ENCODE measurements at places on chromosomes 5 and 9.

DNA sequence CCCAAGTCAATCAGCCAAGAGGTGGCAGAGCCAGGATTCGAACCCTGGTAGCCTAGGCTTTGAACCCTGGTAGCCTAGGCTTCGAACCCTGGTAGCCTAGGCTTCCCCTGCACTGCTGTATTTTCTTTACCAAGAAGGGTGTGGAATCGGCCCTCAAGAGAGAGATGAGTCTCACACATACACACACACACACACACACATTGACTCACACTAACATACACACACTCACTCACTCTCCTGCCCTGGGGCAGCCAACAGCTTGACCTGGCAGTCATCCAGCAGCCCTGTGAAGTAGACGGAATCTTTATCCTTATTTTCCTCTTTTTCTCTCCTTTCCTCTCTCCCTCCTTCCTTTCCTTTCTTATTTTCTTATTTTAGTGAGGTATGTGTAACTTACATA lies 55.4 kb upstream of the RPL26L1 start:
- peak; percentile 77 for DNase-seq

DNA sequence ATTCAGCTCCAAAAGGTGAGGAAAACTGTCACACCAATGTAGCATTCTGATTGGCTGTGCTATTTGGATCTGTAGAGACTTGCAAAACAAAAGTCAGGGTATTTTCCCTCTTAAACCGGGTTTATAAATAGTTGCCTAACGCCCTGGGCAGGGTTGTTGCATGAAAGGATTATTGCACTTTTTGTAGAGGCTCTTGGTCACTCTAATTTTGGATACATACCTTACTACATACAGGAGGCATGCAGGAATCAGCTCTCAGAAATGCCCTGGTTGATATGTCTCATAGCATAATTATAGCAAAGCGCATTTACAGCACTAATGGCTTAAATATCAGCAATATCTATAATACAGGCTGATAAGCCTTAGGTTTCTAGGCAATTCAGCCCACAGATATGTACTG lies 200.0 kb upstream of the GDNF start:
- no peak for DNase-seq

DNA sequence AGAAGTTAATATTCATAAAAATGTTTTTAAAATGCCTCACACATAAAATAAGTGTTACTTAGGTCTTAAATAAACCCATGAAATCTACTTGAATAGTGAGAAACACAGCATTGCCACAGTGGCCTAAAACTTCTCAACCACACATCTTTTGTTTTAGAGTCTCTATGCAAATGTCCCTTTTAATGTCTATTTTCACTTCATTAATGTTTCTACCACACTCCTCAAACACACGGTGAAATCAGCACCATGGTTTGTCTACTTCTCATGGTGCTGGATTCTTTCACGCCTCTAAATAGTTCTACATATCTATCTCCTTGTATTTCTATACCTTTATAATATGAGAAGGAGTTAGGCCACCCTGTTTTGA lies 111.2 kb downstream of the EDIL3 start:
- no peak for DNase-seq

DNA sequence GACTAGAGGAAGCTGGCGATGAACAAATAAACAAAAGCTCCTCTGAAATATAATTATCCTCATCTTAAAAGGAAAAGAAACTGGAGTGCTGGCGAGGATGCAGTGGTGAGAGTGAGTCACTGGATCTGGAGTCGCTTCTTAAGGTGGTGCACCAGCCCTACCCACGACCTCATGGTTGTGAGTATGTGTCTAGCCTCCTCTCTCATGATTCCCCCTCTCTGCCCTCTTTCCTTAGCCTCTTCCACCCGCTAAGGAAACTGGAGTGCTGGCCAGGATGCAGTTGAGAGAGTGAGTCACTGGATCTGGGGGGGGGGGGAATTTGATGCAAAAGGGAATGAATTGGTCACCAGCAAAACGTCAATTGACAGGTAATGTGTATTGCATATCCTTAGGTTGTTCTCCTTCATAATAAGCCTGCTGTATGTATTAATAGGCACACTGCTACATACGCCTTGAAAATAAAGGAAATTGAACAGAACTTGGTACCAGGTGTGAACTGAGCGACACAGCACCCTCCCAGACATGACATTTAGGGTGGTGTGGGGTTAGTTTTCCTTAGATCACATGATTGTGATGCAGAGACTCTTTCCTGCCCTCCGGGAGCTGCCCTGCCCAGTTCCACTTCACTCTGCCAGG lies 36.3 kb upstream of the EBF1 start:
- no peak for DNase-seq

GRCh38 chr9:36151316-36152210 lies 15.0 kb downstream of the GLIPR2 start:
- DNase-seq, result no peak

DNA sequence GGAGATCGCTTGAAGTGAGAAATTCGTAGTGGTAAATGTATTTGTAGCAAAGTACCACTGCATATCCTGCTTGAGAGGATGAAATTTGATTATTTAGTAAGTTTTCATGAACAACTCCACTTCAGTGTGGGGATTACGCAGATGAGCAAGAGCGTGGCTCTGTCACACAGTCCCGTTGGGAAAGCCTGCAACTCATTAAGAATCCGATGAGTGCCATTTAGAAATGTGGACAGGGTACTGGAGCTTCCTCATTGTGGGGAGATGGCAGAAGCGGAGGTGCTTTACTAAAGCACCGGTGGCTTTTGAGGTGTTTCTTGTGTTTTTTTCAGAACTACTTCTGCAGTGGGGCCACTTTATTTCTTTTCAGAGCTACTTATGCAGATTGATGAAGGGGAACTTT lies 1.4 kb downstream of the TJP2 start:
- no peak for DNase-seq

DNA sequence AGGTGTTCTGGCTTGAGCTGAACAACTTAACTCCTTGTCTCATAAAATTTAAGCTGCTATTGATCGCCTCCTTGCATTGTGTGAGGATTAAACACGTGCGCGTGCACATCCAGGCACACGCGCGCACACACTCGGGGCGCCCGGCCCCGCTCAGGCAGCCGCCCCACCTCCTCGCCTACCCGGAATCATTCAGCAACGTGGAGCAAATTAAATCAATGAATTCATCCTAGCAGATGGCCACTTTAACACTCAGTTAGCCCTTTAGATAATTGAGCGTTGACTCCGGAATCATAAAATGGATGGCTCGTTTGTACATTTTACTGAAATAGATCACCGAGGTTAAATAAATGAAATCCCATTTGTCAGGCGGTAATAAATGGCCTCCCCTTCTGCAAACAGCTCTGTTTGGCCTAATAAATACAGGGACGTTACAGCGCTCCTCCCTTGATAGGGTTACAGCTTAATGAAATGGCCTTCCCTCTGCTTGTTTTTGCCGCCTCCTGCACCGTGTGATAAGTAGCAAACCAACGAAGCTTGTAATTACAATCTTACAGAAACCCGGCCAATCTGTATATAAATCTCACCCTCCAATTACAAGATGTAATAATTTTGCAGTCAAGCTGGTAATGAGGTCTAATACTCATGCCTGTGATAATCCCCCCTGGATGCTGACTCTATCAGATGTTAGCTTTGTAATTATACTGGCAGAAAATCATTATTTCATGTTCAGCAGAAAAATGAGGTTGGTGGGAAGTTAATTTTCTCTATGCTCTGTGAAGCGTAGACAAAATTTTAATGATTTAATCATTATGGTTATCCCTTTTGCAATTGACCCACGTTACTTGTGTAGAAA lies 229.7 kb upstream of the IRX4 start:
- no peak for DNase-seq

DNA sequence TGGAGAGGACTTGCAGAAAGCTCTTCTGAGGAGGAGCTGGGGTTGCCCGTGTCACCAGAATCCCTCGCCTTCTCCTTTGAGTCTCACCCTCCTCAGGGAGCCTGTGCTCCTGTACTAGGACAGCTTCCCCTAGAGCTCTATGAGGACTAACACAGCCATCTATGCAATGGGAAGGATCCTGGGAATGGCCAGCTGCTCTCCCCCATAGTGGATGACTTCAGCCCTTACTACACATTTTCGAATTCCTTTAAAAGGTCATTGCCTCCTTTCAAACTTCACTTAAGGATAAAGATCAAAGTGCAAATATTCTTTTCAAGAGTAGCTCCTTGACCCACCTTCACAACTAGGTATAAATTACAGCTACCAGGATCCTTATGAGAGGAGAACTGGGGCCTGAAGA lies 55.1 kb downstream of the PRDM6 start:
- peak; percentile 28 for DNase-seq

GRCh38 chr5:55021410-55021809 lies 2.6 kb upstream of the GZMK start:
- DNase-seq, result peak; percentile 25

DNA sequence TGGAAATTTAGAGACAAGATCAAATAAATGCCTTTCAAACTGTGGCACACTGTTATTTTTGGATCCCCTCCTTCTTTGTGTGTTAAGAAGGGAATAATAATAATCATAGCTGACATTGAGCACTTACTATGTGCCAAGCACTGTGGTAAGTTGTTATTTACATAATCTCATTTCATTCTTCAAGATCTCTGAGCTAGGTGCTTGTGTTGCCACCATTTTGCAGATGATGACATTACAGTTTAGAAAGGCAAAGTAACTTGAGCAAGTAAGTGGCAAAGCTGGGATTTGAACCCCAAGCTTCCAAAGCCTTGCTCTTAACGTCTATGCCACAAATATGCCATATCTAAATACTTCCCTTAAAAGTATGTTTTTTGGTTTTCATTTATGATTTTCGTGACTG lies 121.8 kb upstream of the TMEM161B start:
- DNase-seq, result no peak

DNA sequence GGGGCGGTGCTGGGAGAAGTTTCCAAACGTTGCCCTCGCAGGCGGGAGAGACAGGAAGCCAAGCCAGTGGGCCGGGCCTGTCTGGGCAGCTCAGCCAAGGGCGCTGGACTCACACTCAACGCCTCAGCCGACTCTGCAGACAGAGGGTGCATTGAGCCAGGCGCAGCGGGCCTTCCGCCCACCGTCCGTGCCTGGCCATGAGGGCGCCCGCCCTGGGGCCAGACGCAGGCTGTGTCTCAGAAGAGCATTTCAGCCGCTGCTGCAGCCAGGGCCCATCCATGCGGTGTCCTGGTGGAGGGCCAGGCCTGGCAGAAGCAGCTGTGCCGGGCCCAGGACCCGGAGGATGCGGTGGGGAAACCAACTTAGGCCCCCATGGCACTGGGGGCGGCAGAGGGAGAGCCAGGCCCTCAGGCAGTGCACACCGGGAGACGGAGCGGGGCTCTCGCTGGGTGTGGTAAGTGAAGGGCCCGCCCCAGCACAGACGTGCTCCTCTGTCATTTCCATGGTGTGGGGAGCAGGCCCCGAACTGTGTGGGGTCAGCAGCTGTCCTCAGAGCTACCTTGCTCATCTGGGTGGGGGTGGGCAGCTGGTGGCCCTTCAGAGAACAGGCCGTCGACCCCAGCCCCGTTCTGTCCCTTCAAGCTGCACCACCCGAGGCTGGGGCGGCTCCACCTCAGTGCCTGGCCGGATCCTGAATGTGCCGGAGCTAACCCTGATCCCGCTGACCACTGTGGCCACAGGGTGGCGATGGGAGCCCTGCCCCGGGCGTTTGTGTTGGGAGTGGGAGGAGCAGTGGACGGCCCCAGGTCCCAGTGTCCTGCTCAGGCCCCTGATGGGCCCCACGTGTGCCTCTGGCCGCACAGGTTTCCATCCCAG lies 18.0 kb downstream of the DNLZ start:
- peak; percentile 71 for DNase-seq

DNA sequence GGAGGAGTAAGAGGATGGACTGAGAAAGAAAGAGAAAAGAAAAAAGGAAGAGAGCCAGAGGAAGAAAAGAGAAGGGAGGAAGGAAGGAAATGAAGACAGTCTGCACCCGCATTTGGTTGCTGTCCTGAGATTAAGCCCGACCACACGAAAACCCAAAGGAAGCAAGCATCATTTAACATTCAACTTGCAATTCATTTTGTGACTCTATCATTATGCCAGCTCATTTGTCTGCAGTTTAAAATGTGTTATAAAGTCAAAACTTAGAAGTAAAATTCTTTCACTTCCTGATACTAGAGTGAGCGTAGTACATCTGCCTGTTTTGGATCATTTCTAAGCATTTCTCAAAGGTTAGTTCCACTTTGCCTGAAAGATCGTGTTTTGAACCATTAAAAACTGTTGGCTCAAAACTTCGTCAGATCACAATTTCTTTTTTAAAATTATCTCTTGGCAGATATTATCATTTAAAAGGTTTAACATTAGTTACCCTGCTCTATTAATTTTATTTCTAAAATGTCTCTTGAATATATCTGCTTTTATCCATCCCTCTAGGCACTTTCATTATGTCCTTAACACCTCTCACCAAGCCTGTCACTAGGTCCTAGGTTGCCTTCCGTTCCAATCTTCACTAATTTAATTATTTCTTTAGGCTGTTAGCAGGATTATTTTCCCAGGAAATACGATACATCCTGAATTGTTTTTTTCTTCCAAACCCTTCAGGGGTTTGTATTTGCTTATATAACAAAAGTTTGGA lies 240.9 kb downstream of the TLE4 start:
- DNase-seq, result no peak

DNA sequence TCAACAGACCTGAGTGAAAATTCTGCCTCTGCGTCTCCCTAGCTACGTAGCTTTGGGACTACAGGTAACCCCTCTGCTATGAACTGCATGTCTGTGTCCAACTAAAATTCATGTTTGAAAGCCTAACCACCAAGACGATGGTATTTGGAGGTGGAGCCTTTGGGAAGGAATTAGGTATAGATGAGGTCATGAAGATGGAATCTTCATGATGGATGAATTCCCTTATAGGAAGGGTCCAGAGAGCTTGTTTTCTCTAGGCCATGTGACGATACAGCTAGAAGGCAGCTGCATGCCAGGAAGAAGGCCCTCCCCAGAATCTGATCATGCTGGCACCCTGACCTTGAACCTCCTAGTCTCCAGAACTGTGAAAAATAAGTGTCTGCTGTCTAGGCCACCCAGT lies 296.4 kb downstream of the SLIT3 start:
- no peak for DNase-seq

Measured in T47D (cell line).